GM19239 (cell line): ENCODE measurements at places on chromosomes 5 and 9.

GRCh38 chr5:35408146-35408545 is 177.9 kb upstream of the PRLR start:
- DNase-seq = no peak

DNA sequence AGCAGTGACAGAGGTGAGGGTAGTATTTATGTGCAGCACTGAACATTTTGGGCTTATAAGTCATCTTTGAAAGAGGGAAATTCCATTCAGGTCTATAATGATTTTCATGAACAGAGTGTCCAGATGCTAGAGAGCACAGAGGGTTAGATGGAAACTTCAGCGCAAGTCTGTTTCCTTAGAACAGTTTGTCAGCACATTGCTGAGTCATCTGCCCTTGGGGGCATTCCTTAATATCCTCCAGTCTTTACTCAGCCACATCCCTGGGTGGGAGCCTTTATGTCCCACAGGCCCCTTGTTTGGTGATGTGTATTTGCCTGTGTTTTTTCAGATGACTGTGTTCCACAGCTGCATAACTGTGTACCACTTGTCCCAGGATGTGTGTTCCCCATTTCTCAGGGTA is 138.5 kb upstream of the S1PR3 start:
- DNase-seq = no peak

- no peak for DNase-seq
Observed at GRCh38 chr9:626596-626995, 214.9 kb upstream of the DMRT1 start.

GRCh38 chr5:155258161-155258560 is 244.6 kb downstream of the KIF4B start:
- no peak for DNase-seq

DNA sequence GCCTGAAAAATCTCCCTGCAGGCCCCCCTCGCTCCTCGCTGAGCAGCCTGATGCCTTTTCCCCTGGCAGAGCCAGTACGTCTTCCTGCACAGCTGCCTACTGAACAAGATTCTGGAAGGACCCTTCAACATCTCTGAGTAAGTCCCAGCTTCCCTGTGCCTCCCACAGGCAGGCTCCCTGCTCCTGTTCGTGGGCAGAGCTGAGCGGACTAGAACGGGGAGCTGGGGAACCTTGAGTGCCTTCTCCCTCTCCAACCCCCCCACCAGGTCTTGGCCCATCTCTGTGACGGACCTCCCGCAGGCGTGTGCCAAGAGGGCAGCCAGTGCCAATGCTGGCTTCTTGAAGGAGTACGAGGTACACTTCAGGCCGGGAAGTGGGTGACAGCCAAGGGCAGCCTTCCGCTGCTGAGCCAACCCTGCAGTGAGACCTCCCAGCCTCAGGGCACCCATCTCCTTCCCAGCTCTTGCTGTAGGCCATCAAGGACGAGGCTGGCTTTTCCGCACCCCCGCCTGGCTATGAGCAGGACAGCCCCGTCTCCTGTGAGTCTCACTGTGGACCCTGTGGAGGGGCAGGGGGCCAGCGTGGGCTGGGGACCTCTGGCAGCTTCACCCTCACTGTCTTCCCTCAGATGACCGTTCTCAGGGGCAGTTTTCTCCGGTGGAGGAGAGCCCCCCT is 21.1 kb upstream of the SPTLC1 start:
- no peak for DNase-seq

GRCh38 chr5:93328833-93329232 is 252.2 kb downstream of the NR2F1-AS1 start:
- DNase-seq = no peak

DNA sequence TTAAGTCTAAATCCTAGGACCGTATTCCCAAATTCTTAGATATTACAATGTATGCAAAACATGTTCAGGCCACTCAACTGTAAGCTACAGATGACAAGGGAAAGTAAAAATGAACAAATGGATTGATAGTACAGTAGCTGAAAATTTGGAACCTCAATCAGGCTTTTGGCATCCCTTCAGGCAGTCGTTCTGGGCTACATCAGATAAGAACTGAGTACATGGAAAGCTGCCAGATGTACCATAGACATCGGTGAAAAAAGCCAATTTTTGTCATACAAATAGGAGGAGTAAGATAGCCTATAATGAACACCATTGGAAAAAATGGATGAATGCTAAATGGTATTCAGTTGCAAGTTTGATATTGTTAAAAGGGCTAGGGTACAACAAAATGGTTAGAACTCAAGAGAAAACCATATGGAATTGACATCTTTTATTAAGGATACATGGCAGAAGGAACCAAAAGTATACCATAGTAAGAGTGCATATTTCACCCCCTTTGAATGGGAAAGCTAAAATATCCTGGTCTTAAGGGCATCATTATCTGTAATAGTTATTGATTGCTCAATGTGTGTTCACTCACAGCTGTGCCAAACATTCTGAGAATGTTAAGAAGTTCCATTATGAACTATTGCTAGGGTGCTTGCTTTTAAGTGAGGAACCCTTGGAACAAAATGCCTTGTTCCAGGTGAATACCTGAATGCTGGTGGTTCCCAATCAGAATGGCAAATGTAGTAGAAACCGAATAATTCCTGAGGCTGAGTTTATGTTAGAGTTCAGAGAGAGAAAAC is 86.4 kb downstream of the NR3C1 start:
- no peak for DNase-seq

GRCh38 chr9:71179183-71179582 is 57.8 kb upstream of the TRPM3 start:
- DNase-seq = no peak

DNA sequence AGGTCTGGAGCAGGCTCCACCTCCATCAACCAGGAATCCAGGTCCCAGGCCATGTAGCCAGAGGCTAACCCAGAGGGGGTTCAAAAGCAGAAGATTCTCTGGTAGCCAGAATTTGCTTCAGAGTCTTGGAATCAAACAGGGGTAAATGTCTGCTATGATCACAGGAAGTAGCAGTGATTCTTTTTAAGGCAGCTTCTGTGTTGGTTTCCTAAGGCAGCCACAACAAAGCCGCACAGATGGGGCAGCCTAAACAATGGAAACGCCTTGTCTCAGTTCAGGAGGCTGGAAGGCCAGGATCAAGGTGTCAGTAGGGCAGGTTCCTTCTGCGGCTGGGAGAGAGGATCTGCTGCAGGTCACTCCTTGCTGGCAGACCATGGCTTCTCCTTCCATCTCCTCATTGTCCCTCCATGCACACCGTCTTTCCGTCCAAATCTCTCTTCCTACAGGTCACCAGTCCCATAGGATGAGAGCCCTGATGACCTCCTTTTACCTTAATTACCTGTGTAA is 167.3 kb downstream of the ROR2 start:
- no peak for DNase-seq

- DNase-seq = no peak
Observed at GRCh38 chr9:86286278-86286677, 3.9 kb upstream of the ISCA1 start.

DNA sequence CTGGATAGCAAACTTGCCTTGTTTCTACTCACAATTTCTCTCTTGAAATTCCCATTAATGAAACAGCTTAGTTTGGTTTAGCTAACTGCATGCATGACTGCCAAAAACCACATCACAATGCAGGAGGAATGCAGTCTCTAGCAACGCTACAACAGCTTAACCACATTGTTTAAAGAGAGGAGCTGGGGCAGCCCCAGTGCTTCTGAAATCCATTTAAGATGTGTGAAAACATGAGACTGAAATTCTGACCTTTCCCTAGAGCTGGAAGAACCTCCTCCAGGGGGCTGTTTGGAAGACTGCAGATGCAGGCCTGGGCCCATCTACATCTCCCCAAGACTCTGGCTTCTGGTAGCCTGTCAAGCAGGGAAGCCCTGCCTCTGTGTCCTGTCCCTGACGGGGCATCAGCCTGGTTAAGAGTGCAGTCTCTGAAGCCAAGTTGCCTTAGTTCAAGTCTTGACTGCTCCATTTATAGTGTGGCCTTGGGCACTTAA is 157.1 kb downstream of the ZNF462 start:
- no peak for DNase-seq

DNA sequence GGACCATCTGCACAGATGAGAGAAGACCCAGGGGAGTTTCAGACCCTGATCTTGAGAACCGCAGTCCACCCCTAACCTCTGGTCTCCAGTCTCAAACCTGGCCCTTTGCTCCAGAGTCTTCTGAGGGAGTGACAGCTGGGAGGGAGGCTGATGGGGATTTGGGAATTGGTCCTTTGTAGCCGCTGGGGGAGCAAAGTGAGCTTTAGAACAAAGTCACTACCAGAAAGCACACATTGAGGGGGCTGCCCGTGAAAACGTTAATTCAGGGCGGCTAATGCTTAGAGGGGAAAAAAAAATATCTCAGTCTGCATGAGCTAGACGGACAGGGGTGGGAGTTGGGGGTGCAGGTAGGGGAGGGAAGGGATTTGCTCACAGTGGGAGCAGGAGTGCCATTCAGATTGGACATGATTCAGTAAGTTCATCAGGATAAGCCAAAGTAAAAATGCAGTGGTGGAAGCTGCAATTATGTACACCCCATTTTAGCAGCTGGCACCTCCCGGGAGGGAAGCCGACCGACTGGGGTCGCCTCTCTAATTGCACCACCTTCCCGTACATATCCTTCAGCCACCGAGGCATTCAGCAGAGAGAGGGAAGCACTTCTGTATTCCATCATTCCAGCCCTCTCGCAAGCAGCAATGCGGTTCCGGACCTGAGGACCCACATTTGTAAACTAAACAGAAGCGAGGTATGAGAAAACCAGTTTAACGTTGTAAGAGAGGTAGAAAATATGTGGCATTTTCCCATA is 123.4 kb upstream of the RETREG1 start:
- no peak for DNase-seq

- peak; percentile 7 for DNase-seq
Observed at GRCh38 chr9:21831841-21832509, 29.5 kb downstream of the MTAP start.

- DNase-seq = no peak
Observed at GRCh38 chr9:28662675-28663074, 1089.4 kb upstream of the C9orf72 start.

- DNase-seq = no peak
Observed at GRCh38 chr9:110356639-110357395, 19.2 kb upstream of the TXNDC8 start.

- DNase-seq = no peak
Observed at GRCh38 chr5:80987078-80987766, 27.1 kb downstream of the RASGRF2 start.
